ENCODE measurements at places on chromosomes 7 and 10. TPM values are rescaled to one million over a fixed set of nuclear protein-coding genes. Genes with fewer than 3 reads are reported as not detected.

Gene CYP2C8
- total RNA-seq, result not detected

Gene HTR7
- total RNA-seq, result 1.1 TPM

Gene FAM25G
- not detected for total RNA-seq

Gene GRM8
- total RNA-seq, result not detected

Gene SERPINE1
- total RNA-seq, result 462 TPM

Gene CAV2
- 112 TPM for total RNA-seq

Gene CCDC71L
- total RNA-seq, result 89.2 TPM

Gene TAS2R41
- not detected for total RNA-seq

Gene FRAT1
- total RNA-seq, result 2.7 TPM

Gene CYREN
- 35.4 TPM for total RNA-seq

Gene RADIL
- 0.50 TPM for total RNA-seq

Gene JAZF1
- total RNA-seq, result 21.4 TPM

Gene TMEM196
- total RNA-seq, result not detected

Gene NUPR2
- not detected for total RNA-seq

Gene ZNF107
- 2.8 TPM for total RNA-seq

Gene EPO
- not detected for total RNA-seq

Gene CDH23
- total RNA-seq, result 0.12 TPM

Gene MRLN
- not detected for total RNA-seq

Gene SEMA3C
- 345 TPM for total RNA-seq

Gene MDH2
- 42.7 TPM for total RNA-seq

Gene RARRES2
- 3.3 TPM for total RNA-seq

Gene C7orf33
- total RNA-seq, result not detected

Gene GPER1
- 3.0 TPM for total RNA-seq

Gene FANK1
- 3.7 TPM for total RNA-seq

Gene LFNG
- 6.1 TPM for total RNA-seq

Gene CALHM1
- not detected for total RNA-seq

Gene CYP17A1
- total RNA-seq, result not detected

Gene SLC39A12
- total RNA-seq, result under 0.01 TPM

Gene FAM25C
- total RNA-seq, result not detected

Gene LEP
- total RNA-seq, result 0.12 TPM

Gene UCN3
- total RNA-seq, result not detected

Gene GNGT1
- total RNA-seq, result not detected

Gene AKR1C2
- 20.4 TPM for total RNA-seq

Data from uterine smooth muscle cell (primary cell).